ENCODE measurements at places on chromosomes 4 and X. TPM values are rescaled to one million over a fixed set of nuclear protein-coding genes. Genes with fewer than 3 reads are reported as not detected.

The FOXR2 gene
- not detected for polyA plus RNA-seq

- no peak for DNase-seq
These were observed 107.7 kb upstream of the RPS6KA3 start for GRCh38 chrX:20374450-20374849.

- DNase-seq, result peak; percentile 49
These were observed 44.4 kb downstream of the LRBA start for GRCh38 chr4:150970685-150971151.

DNA sequence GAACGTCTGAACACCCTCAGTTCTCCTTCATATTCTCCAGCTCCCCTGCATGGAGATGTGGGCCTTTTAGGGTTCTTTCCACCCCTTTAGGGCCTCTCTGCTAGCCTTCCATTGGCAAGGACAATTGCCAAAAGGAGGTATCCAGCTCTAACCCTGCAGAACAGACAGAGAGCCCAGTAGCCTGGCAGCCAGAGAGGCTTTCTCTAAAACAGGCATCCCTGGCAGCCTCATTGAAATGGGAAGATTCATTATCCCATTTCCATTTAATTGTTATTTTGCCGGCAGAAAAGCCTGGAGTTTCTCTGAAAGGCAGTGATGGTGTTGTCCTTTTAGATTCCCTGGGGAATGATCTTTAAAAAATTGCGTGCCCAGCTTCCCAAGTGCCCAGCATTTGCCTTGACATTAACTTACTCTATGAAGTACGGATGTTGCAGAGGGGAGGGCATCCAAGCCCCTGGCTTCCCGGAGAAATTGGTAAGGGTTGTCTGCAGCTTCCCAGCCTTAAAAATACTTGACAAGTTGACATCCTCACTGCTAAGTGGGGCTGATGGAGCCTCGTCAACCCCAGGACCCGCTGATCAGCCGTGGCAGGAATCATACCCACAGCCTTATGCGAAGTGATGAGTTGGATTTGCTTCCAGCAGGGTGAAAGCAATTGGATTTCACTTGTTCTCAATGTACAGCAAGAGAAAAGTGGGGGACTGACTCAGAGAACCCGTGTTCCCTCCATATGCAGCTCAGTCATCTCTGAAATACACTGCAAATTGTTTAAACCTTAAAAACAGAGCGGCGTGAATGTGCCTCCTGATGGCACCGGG, 244.1 kb downstream of the CRLF2 start:
- DNase-seq, result no peak

The GLRA2 gene
- not detected for polyA plus RNA-seq

DNA sequence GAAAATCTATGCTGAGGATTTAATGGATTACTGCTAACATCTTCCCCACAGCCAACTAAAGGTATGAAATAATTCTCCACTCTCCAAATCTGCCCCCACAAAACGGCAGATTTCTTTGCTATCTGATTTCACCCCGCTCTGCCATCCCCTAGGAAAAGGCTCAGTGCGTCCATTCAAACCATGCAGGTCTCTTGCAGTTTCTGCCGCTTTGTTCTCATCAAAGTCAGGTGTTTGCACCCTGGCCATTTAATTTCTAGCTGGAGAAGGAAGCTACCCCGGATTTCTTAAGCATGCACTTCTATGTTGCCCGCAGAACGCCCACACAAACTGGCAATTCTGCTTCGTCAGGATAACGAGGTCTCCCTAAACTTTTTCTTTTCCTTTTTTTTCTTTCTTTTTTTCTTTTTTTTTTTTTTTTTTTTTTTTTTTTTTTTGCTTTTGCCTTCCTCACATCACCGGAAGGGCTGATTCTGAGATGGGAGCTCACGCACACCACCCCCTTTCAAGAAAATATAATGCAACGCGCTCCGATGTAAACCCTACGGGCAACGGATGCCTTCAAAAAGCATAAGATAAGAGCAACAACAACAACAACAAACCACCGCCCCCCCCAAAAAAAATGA, 3.3 kb downstream of the NLGN4X start:
- DNase-seq, result no peak

The ZAR1 gene
- polyA plus RNA-seq, result not detected

DNA sequence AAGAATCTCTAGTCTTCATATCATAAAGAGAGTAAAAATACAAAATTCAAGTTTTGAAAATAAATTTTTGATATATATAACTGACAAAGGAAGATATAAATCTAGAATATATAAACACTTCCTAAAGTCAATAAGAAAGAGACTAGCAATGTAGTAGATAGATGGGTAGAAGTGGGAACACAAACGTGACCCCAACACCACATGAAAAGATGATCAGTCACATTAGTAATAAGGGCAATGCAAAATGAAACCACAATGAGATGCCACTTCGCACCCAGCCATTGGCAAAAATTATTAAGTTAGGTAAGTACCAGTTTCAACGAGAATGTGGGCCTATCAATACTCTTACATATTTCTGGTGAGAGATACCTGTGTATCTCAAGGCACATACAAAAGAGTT, 106.5 kb downstream of the EGF start:
- no peak for DNase-seq

DNA sequence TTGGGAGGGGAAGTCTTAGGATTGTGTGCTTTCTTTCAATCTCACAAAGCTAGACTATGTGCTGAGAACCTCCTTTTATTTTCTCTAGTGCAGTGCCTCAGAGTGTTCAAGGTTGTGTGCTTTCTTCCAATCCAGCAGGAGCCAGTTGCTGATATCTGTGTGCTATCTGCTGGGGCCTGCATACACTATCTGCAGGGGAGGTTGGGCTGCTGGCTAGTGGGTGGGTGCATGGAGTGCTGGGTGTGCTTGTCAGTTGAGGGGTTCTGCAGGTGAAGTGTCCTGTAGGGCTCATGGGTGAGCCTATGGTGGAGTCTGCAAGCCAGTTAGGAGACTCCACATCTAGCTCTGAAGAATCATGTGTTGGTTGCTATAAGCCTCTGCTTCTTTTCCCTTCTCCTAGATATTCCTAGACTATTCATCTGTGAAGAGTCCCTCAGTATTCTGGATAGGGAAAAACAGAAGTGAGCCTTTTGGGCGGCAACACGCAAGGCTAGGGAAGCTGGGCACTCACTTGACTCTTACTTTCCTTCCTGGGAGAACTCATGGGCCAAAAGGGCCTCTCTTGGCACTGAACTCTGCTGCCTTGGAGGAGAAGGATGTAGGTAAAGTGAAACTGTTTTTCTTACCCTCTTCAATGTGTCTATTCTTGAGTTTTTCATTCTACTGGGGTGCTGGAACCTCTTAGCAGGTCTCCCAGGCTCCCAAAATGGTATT, 8.0 kb upstream of the CISD2 start:
- no peak for DNase-seq

- no peak for DNase-seq
These were observed 1.5 kb downstream of the MND1 start for GRCh38 chr4:153346031-153346430.

DNA sequence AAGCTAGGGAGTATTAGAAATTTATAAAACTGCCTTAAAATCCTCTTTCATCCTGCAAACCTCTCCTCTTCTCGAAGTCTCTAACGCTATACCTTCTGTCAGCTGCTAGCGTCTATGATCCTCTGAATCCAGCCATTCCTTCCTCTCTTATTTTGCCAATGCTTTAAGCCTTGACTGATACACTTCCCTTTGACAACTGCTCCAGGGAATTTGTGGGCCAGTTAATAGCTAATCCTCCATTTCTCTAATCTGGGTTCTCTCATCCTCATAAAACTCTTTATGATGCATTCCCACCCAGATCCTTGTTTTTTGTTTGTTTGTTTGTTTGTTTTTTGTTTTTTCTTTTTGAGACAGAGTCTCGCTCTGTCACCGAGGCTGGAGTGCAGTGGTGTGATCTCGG, 293.6 kb upstream of the PUDP start:
- DNase-seq, result no peak

DNA sequence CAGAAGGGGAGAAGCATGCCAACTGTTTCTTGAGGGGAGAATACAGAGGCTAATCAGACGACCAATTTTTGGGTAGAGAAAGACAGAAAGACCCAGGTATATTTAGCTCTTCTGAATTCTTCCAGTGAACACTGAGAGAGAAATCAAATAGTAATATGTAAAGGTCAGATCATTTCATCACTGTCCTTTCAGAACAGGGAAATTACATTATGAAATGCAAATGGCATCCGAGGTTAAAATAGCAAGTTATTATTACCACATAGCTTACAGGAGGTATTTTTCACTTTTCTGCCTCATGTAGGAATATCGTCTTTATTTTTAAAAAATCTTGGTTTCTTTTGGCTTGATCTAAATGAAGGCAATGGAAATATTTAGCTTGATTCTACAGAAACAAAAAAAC, 18.0 kb downstream of the GABRB1 start:
- no peak for DNase-seq

DNA sequence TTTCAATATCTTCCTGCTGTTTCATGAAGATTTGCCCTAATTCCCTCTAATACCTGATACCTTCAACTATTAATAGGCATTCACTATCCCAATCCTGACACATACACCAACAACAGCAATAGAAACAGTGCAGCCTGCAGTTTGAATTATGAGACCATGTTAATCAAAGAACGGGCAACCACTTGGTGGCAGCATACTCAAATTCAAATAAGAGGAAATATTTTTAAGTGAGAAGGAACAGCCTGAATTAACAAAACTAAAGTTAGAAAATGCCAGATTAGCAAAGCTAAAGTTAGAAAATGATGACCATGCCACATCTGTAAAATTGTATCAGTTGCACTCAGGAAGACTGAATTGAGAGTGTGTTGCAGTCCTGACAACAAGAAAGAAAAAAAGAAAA, 204.9 kb downstream of the SMARCA1 start:
- no peak for DNase-seq

The MAGEB4 gene
- not detected for polyA plus RNA-seq

The ASB11 gene
- not detected for polyA plus RNA-seq

The CAPN6 gene
- polyA plus RNA-seq, result not detected

DNA sequence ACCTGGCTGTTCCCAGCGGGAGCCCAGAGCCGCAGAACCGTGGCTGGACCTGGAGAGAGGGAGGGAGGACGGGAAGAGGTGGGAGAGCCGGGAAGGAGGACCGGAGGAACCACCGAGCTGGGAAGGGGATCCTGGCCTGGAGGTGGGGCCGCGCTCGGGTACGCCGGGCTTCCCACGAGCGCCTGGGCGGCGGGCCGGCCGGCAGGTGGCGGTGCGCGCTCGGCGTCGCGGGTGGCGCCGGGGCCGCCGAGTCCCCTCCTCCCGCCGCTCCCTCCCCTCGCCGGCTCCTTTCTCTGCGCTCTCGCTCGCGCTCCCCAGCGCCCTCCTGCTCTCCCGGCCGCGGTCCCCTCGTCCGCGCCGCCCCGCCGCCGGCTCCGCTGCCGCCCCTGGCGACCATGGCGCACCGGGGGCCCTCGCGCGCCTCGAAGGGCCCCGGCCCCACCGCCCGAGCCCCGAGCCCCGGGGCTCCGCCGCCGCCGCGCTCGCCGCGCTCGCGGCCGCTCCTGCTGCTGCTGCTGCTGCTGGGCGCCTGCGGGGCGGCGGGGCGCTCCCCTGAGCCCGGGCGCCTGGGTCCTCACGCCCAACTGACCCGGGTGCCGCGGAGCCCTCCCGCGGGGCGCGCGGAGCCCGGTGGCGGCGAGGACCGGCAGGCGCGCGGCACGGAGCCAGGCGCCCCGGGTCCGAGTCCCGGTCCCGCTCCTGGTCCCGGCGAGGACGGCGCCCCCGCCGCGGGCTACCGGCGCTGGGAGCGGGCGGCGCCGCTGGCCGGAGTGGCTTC, at the start of gene SORCS2:
Gene SORCS2, plus strand, starts transcription at position 287 of the 778 bp plus-strand sequence.
- DNase-seq, result peak; percentile 14

The ASB5 gene
- polyA plus RNA-seq, result not detected

GRCh38 chrX:100356351-100356896, 53.6 kb downstream of the PCDH19 start:
- DNase-seq, result no peak

DNA sequence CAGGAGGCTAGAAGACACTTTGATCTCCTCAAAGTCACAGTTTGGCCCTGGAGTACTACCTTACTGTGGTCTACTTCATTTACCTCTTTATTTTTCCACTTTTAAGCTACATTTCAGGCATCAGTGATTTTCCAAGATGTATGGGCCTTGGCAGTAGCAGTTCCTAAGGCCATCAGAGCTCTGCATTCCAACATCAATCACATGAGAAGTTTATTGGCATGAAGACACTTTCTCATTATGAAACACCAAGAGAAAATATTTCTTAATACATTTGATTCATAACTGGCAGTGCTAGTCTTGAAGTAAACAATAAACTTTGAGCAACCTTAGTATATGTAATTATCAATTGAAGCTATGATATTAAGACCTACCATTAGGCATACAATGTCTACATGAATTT, 178.1 kb downstream of the IL15 start:
- DNase-seq, result no peak

The RXFP1 gene
- polyA plus RNA-seq, result not detected

DNA sequence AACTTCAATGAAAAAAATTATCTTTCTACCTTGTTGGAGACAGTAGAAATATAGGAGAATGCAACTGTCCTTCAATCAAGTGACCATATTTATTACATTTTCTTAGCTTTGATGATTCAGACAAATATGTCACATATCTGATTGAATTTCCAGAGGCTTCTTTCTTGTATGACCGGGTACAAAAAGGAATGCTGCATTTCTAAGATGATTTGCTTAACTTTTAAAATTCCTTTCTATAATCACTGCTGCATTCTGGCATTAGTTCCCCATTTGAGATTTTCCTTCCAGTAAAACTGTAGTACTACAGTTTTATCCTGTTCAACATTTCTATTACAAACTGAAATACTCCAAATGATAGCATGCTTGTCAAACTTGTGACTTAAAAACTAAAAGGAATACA, 5.2 kb downstream of the MFSD8 start:
- DNase-seq, result no peak

DNA sequence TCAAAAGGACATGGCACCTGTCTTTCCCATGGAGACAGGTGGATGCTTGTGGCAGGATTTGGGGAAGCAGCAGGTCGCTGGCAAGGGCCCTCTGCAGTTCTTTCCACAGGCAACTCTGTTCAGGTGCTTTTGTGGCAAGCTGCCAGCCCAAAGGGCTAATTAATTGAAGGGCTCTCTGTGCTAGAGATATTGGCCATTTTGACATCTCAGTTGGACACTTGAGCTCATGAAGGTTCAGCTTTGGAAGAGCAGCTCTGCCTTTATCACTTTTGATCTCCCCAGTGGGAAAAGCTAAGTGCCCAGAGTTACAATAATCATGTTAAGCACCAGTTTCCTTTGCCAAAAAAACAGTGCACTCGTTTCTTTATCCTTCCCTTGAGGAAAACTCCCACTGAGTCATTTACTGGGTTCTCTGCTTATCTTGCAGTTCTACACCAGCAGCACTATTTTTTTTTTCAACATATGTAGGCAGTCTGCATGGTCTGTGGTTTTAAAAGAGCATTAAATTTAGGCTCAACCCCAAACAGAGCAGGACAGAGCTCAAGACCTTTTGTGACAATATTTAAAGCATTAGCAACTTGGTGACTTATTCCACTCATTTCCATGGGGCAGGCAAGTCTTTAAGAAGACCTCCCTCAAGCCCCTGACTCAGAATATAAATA, 336.4 kb upstream of the RASGEF1B start:
- DNase-seq, result no peak

GRCh38 chrX:115689931-115690330, 129.0 kb downstream of the PLS3 start:
- no peak for DNase-seq

GRCh38 chr4:8267077-8267476, 2.5 kb upstream of the HTRA3 start:
- no peak for DNase-seq

Measured in CD4-positive, CD25-positive, alpha-beta regulatory T cell (primary cell).